ENCODE measurements at places on chromosomes 5 and 9.

- no peak for DNase-seq
Measured at GRCh38 chr9:99633265-99633664, 188.4 kb upstream of the NR4A3 start.

DNA sequence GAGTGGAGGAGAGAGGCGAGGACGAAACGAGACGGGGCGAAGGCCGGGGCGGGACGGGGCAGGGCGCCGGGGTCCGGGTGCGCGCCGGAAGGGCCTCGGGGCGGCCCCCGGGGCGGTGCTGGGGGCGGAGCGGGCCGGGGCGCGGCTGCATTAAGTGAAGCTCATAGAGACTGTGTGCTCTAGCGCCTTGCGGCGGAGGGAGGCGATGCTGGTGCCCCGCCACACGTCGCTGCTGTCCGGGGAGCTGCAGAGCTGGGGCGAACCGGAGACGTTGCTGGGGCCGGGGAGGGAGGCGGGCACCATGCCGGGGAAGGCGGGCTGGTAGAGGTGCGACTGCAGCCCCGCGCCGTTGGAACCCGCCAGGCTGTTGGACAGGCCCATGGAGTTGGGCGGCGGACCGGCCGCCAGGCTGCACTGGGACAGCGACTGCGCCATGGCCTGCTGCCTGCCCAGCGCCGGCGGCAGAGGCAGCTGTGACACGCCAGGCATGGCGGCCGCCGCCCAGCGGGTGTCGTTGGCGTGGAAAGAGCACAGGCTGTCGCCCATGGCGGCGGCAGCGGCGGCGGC is 8.3 kb downstream of the OTP start:
- DNase-seq, result no peak

DNA sequence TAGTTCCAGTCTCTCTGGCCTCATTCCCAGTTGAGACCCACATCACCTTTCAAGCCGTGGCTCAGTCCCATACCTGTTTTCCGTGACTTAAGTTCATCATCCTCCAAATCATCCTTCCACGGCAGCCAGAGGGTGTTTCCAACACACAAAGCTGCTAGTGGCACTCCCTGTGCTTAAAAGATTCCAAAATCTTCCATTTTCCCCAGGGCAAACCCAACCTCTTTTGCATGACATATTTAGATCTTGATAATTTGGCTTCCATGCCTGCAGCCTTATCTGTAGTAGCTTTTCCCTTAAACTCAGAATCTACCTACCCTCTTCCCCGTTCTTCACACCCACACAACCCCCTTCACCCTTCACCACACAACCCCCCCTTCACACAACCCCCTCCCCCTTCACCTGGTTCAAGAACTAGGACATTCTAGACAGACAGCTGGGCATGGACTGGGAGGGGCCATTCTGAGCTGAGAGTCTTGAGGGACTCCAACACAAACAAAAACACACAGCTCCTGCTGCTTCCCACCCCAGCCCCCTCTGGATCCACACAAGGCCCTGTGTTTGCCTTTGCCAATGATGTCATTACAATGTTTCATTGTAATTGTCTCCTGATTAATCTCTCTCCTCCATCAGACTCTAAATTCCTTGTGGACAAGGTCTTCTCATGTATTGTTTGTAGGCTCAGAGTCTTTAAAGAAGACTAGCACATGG is 268.2 kb downstream of the SH3GL2 start:
- DNase-seq, result no peak

DNA sequence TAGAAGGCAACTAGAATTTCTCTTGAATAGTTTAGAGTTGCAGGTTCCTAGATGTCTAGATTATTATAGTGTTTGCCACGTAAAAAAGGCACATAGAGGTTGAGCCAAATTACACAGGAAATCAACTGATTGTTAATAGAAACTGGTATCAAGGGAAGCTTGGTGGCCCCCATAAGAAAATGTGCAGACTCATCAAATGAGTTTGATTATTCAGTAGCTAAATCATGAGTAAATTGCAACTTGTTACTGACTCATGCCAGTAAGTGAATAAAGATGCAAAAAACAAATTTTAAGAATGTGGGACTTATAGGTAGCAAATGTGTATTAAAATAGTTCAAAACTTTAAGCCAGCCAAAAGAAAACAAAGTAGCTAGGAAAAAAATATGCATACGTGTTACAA is 1078.9 kb upstream of the CDH9 start:
- DNase-seq, result no peak

GRCh38 chr5:90472783-90473395 is 1.7 kb downstream of the MBLAC2 start:
- DNase-seq, result no peak

DNA sequence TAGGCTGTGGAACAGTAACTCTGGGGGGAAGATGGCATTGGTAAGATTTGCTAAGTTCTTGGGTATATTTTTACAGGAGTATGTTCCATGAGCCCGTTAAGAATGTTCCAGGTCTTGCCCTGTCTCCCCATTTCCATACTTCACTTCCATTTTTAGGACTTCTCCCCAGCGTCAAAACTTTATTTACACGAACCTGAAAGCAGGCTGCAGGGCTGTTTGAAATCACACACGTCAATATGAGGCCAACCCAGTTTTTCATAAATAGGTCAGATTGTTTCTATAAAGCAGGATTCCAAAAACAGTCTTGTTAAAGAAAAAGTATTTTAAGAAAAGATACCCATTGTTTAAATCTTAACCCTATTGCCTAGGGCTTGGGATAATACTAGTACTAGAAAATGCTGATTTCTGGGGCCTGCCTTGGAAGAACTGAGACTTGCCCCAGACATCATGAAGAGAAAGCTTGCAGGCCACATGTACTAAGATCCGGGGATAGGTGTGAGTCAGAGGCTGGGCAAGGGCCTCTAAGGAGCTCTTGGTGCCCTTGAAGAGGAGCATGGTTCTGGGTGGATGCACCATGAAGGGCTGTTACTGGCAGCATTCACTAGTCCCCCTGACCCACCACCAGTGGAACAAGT is 24.2 kb downstream of the TRIO start:
- DNase-seq, result no peak

- DNase-seq, result no peak
Measured at GRCh38 chr5:137370096-137371071, 128.7 kb downstream of the SPOCK1 start.

GRCh38 chr5:6950250-6950649 is 237.0 kb downstream of the TENT4A start:
- DNase-seq, result peak; percentile 39

DNA sequence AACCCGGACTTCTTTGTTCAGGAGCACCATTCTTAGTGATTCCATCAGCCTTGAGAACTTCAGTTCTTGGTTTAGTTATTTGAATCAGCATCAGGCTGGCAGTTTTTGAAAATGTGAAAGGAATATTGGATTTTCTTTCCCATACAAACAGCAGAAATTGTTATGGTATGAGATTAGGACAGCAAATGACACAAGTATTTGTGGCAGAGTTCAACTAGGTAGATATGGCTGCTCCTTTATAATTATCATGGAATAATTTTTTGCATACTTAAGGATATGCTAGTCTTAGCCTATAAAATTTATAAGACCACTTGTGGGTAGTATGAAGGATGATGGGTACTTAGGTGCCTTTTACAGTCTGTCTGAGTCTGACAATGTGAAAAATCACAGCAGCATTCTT is 25.5 kb downstream of the ERAP2 start:
- no peak for DNase-seq

GRCh38 chr5:120771202-120771601 is 307.1 kb downstream of the PRR16 start:
- no peak for DNase-seq

GRCh38 chr9:125407432-125407973 is 145.9 kb downstream of the GAPVD1 start:
- no peak for DNase-seq

DNA sequence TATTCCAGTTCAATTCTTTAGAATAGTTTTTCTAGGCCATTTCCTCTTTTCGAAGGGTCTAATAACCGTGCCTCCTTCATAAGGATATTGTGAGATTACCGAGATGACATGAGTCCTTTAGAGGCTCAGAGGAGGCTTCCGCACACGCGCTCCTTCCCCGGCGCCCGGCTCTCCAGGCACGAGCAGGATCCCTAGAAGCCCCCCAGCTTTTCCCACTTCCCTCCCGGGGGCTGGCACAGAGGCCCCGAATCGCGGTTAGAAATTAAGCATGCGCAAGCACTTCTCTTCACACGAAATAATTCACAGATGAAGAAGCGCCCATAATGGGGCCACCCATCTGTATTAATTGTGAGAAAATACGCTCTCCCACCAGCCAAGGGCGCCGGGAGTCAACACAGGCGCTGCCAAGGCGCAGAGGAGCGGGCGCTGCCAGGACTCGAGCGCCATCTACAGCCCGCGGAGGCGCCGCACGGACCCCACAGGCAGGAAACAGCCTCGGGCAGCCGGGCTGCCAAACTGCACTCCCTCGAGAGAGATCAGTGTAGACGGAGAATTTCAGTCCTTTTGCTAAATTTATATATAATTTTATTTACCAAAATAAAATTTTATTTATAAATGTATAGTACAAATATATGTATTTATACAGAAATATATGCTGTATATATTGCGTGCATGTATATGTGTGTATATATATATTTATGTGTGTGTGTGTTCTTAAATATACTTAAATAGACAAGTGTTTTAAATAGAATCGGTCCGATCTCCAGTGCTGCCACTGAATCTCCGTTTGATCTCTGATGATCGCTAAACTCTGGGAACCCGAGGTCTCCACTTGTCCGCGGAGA is 258.1 kb upstream of the NFIL3 start:
- peak; percentile 29 for DNase-seq

GRCh38 chr9:70607926-70608325 is 193.5 kb upstream of the KLF9 start:
- no peak for DNase-seq

- DNase-seq, result no peak
Measured at GRCh38 chr9:14616188-14616982, 76.8 kb downstream of the ZDHHC21 start.

- no peak for DNase-seq
Measured at GRCh38 chr5:169029037-169029436, 271.9 kb downstream of the SLIT3 start.

- DNase-seq, result no peak
Measured at GRCh38 chr9:73847536-73847935, 649.6 kb upstream of the RORB start.

DNA sequence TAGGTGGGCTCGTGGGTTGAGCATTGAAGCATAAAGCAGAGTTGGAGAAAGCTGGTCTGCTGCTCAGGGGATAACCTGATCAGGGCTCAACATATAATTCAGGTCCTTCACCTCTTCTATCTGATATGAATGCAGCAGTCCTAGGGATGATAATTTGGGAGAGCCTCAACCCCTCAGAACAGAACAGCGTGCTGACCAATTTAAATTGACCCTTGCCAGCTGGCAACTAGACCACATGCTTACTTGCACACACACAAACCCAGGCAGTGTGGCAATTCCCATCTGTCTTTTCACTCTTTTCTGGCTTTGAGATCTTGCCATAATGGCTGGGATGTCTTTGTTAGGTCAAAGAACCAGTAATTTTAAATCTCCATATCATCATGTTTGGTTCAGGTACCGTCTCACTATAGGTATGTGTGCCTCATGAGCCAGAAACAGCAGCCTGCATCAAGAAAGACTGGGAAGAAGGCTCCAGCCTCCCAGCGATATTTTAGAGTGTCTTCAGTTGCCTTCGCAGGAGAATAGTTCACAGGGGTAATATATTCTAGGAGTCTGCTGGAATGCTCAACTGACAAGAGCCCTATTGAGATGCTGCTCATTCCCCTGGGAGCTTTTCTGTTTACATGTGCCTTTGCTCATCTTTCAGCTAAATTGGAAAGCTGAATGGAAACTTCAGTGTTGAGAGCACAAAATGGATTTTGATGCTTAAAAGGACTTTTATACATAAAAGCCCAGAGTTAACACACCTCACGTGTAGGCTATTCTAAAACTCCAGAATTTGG is 497.6 kb downstream of the RASEF start:
- DNase-seq, result no peak

DNA sequence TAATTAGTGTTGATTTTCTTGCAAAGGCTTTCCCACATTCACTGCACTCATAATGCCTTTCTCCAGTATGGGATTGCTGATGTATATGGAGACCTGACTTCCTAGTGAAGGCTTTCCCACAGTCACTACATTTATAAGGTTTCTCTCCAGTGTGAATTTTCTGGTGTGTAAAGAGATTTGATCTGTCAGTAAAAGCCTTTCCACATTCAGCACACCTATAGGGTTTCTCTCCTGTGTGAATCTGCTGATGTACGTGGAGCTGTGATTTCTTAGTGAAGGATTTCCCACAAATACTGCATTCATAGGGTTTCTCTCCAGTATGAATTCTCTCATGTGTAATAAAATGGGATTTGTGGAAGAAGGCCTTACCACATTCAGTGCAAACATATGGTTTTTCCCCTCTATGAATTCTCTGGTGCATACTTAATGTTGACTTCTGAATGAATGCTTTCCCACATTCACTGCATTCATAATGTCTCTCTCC is 31.1 kb downstream of the ZNF484 start:
- DNase-seq, result no peak

DNA sequence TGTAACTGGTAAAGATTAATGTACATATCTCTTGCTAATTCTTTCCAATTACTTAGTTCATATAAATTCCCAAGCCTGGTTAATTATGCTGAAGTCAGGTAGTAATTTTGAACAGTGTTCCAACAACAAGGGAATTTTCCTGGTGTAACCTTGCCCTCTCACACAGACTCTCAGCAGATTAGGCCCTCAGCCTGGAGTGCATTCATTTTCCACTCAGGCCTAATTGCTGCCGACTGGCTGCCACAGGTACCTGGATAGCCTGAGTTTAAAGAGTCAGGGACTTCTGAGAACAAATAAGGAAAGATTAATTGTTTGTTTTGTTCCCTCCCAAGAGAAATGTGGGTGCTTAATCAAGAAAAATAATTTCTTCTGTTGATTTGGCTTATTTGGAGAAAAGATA is 71.4 kb downstream of the PPIC start:
- no peak for DNase-seq

- no peak for DNase-seq
Measured at GRCh38 chr5:28009576-28009975, 971.2 kb upstream of the CDH9 start.

DNA sequence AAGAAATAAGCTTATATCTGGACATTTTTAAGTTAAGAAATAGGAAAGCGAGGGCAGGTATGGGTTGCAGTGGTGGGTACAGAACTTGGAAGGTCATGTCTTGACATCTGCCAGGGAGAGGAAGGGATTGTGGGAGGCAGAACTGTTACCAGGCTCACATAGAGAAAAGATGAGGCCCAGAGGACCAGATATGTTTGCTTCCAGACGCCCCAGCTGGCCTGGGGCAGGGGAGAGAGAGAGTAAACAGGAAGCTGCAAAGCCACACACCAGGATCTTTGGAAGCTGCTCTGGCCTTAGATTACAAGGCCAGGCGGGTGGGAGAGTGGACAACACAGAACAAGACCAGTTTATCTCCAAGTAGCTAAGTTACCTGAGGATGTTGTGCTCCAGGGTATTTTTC is 71.2 kb downstream of the MARCHF11 start:
- no peak for DNase-seq
